ENCODE measurements at places on chromosomes 16 and 17.

GRCh38 chr16:81778861-81779535 lies at the start of gene PLCG2:
TSS of gene PLCG2 (plus strand) at chr16:81779291. CDS start at chr16:81785990, 6,699 bp downstream.
- peak; percentile 51 for DNase-seq

DNA sequence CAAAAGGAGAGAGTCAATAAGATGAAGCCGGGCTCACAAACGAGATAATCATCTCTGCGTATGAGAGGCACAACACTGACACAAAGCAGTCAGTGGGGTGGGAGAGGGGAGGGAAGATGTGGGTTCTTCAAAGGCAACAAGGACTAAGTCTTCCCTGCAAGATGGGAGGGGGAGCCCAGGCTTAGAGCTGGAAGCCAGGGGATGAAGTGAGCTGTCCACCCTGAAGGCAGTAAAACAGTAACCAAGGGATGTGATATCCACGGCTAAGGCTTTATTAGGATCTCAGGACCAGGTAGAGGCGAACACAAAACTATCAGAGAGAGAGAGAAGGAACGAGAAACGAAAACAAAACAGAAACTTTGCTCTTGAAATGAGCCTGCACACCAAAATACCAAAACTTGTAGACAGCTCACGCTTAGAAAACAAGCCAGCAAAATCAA lies 115.9 kb downstream of the DYNLRB2 start:
- no peak for DNase-seq

GRCh38 chr17:42584880-42585279 lies 7.4 kb upstream of the PSMC3IP start:
- no peak for DNase-seq

- DNase-seq, result no peak
Observed at GRCh38 chr17:20954794-20955193, 88.0 kb downstream of the USP22 start.

- no peak for DNase-seq
Observed at GRCh38 chr17:27657620-27658019, 26.6 kb downstream of the LGALS9 start.

DNA sequence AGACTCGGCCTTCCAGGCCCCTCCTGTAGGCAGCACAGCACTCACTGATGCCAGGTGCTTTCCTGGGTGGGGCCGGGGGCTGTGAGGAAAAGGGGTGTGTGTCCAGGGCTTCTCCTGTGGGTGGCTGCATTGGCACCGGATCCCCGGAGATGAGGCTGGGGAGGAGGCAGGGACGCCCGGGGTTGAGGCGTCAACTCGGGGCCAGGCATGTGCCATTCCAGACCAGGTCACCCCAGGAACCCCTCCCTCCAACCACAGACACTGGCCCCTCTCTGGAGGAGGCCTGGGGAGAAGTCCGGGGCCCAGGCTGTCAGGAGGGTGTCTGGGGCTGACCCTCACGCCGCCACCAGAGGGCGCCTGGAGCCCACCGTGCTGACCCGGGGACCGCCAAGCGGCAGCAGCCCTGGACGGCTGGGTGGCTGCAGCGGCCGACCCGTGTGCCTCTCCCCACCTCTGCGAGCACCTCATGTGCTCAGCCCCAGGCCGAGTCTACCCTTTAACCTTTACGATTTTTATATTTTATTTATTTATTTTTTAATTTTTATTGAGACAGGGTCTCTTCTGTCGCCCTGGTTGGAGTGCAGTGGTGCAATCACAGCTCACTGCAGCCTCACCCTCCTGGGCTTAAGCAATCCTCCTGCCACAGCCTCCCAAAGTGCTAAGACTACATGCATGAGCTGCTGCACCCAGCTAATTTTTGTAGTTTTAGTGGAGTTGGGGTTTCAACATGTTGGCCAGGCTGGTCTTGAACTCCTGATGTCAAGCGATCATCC lies 3.2 kb upstream of the METRN start:
- DNase-seq, result peak; percentile 63

- no peak for DNase-seq
Observed at GRCh38 chr17:356671-357434, 4.2 kb upstream of the RPH3AL start.

DNA sequence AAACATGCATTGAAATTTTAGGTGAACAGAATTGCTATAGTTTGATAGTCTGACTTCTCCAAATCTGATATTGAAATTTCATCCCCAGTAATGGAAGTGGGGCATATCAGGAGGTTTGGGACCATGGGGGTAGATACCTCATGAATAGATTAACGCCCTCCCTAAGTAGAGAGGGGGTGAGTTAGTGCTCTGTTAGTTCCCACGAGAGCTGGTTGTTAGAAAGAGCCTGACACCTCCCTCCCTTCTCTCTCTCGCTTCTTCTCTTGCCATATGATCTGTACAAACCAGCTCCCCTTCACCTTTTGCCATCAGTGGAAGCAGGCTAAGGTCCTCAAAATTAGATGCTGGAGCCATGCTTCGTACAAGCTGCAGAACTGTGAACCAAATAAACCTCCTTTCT lies 78.8 kb downstream of the BRIP1 start:
- no peak for DNase-seq

DNA sequence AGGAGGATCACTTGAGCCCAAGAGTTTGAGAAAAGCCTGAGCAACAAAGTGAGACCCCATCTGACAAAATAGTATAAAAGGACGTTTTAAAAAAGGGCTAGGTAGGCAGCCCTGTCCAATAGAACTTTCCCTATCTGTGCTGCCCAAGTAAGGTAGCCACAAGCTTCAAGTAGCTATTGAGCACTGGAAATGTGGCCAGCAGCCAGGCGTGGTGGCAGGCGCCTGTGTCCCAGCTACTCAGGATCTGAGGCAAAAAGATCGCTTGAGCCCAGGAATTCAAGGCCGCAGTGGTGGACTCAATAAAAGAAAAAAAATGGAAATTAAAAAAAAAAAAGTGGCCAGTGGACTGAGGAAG lies 1.5 kb upstream of the NQO1 start:
- no peak for DNase-seq

DNA sequence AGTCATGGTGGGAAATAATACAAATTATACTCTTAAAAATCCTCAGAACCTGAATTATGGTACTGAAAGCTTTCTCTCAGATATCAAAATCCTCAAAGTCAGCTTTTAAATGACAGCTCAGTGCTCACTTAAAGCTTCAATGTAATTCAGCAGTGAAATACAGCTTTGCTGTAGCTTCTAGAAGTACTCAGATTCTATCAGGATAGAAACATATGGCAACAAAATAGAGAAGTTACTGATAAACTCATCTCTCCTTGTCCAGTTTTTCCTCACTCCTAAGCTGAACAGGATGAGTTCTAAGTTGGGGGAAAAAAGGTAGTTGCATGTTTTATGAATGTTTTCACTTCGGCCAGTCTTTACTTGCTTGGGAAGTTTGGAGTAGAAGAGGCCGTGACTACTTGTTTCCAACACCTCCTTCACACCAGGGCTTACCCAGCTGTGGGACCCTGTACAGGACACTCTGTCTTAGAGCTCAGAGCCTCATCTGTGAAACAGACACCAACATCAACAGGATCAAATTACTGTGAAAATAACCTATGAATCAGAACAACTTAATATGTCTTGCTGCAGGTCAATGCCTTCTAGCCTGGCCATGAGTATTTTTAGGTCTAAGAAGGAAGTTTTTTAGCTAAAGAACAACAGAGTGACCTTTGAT lies 30.2 kb downstream of the OGFOD1 start:
- no peak for DNase-seq

DNA sequence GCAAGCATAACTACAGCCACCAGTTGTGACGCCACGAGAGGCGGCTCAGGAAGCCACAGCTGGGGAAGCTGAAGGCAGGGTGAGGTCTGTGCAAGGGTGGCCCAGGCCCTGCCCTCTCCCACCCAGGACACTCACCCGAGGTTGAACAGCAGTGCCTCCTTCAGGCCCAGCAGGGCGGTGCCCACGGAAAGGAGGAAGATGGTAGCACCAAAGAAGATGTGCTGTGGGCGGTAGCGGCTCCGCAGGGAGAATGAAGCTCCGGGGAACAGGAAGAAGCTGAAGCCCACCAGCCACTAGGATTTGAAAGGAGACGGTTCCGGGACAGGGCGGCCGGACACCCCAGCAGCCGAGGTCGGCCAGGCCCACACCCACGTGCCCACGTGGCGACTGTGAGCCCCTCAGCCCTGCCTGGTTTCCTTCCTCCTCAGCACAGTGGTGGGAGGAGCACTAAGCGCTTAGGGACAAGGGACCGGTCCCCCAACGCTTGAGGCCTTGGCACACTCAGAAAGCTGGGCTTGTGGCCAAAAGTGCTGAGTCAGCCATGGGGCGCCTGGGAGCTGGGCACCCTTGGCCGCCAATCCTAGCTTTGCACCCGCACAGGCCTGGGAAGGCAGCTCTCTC lies 11.0 kb downstream of the CYB561 start:
- DNase-seq, result no peak

DNA sequence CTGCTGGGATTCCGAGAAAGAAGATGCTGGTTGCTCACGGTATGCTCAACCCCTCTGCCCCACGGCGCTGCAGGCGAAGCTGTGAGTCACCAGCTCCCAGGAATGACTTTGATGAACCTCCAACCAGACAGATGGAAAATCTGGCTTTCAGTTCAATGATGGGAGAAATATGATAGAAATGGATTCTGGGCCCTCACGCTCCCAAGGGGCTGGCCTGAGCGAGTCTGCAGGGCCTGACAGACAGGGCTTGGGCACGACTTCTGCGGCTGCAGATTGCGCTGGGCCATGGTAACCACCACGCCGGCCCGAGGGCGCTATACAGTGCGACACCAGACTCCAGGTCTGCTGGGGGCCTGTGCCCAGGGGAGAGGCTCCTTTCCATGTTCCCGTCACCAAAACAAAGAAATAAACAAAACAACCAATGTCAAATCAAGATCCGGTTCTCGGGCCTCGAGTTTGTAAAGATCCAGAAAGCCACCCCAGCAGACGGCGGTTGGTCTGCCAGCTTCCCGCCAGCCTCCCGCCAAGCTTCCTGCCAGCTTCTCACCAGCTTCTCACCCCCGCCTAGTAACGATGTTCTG lies 11.1 kb upstream of the ABR start:
- no peak for DNase-seq

DNA sequence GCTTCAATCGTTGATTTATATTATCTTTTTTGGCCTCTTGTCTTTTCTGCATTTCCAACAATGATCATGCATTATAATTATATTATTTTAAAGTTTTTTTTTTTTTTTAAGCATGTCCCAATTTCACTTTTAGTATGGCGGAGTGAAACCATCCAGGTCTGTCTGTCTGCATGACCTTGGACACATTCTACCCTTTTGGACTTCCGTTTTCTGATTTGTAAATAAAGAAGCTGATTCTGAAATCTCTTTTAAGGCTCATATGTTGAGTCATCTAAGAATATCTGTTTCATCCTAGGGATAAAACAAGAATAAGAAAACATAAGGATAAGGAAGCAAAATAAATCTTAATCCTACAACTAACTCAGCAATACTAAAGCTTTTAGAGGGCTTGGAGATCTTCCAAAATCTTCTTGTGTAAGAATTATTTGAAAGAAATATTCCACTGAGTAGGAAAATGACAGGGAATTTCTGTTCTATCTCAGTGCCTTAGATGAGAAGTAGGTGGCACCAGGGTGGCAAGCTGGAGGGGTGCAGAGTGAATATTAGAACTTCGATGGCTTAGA lies 195.7 kb upstream of the TOX3 start:
- no peak for DNase-seq

All from stimulated activated CD8-positive, alpha-beta memory T cell treated with anti-CD3 and anti-CD28 coated beads, Interleukin-7, amount 100 ng/mL, for 24 hours (primary cell).